ENCODE measurements at places on chromosomes 13 and 19.

- no peak for DNase-seq
Observed at GRCh38 chr13:77492982-77493381, 42.5 kb upstream of the SCEL start.

GRCh38 chr13:73934771-73935170 lies 199.4 kb downstream of the KLF12 start:
- no peak for DNase-seq

DNA sequence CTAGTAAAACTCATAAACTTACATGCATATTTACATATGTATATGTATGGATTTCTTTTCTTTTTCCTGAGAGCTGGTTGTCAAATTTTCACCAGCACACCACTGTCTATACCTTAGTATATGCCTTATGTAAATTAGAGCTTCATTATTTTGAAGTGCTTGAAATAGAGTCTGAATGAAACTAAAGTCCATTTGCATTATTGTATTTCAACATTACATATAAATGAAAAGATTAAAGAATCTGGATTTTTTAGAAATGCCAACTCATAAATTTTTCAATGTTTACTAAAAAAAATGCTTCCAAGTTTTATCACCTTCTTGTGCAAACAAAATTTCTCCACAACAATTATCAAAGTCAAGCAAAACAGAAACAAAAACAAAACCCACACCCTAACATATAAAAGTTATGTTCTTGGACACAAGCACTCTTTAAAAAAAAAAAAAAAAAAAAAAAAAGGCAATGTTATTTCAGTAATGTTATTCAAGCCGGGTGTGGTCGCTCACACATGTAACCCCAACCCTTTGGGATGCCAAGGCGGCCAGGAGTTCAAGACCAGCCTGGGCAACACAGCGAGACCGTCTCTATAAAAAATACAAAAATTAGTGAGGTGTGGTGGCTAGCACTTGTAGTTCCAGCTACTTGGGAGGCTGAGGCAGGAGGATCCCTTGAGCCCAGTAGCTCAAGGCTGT lies 18.3 kb downstream of the MED26 start:
- DNase-seq: no peak

- no peak for DNase-seq
Observed at GRCh38 chr19:4016903-4017638, 9.5 kb downstream of the PIAS4 start.

DNA sequence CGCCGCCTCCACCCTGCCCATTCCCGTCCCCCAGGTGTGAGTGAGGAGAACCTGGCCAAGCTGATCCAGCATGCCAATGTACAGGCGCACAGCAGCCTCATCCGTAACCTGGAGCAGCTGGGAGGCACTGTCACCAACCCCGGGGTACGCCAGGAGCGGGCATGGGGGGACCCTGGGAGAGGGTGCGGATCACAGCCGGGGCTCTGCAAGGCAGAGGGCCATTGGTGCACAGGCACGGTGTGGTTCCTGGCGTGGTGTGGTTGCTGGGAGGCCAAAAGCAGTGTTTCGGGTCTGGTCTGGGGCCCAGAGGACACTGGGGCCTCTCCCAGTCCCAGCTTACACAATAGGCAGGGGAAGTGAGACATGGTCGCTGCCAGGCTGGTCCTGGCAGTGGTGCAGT lies 8.3 kb downstream of the STXBP2 start:
- DNase-seq: no peak

- no peak for DNase-seq
Observed at GRCh38 chr13:63625869-63626268, 2210.2 kb upstream of the PCDH20 start.

GRCh38 chr13:26946684-26947343 lies 186.2 kb upstream of the GPR12 start:
- no peak for DNase-seq

- no peak for DNase-seq
Observed at GRCh38 chr19:13275016-13275722, 125.0 kb downstream of the IER2 start.

DNA sequence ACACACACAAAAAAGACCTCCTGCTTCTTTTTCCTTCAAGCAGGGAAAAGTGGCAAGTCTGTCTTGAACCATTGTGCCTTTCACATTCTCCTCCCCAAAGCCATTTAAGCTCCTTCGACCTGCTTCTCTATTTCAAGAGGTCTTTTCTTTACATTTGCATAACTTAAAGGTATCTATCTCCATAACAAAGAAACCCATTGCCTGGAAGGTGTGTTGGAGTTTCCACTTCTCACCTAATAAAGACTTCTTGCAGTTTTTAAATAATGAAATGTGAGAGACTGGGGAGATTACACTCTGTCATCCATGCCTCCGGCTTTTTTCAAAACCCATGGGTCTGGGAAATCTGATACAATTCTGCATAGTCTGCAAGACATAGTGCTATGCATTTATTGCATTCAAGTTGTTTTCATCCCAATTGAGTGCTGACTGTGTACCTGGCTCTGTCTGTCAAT lies 41.8 kb upstream of the NBEA start:
- no peak for DNase-seq

DNA sequence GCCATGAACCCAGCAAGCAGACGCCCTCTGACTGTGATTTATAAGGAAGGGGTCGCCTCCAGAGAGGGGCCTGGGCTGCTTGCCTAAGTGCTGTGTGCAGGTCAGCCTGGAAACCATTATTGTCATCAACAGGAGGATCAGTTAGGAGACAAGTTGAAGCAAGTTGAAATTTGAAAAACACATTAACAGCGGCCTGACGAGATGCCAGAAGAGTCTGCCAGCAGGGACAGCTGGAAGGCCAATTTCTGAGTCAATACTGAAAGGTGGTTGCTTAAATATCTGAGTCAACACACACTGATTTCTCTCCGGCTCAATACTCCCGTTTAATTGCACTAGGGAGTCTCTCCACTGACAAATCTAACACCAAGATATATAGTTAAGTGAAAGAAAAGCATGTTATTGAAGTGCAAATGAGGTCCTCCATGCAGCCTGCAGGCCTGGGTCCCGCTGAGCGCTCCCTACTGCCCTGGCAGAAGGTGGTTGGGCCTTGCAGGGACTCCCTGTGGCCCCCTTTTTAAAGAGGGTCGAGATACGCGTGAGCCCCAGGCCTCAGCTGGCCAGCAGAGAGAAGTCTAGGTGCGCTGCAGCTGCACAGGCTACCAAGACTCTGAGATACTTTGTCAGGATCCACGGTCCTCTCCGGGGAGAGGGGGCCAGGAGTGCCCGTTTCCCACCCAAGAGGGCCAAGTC lies 91.1 kb downstream of the RNASEH2B start:
- no peak for DNase-seq

- DNase-seq: no peak
Observed at GRCh38 chr13:67389171-67389570, 159.0 kb upstream of the PCDH9 start.

Data from stimulated activated CD8-positive, alpha-beta memory T cell treated with anti-CD3 and anti-CD28 coated beads, Interleukin-7, amount 100 ng/mL, for 48 hours (primary cell).